Jurkat, Clone E6-1 (cell line): ENCODE measurements at places on chromosomes 1 and 21.
A peak's percentile ranks its signal among the peaks of the same experiment; 100 is the strongest.

DNA sequence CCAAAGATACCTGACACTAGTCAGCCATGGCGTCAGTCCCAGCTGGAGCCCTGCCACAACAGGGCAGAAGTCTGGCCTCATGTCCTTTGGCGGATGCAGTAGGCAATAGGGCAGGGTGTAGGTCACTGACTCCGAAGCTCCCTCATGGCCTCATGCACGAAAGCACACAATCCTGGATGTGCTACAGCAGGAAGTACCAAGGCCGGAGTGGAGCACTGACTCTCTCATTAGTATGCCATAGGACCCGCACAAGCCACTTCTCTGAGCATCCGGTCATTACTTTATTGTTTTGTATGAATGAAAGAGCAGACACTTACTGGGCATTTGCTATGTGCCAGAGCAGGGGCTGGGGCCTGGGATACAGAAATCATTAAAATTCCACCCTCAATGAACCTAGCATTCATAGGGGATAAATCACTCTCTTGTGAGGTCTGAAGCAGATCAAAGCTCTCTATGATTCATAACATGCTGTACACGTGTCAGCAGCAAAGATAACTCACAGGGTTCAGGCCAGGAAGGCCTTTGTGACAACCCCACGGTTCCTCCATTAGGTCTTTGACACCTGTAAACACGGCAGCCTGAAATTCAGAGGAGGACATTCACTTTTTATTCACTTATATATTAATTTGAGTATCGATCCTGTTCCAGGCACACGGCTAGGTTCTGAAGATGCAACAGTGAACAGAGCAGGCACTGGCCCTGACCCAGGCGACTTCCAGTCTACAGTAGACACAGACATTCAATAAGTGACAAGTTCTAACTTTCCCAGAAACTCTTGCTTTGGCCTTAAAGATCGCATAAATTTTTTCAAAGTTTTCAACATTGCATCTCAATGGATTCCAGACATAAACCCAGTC lies 357.9 kb upstream of the USP24 start:
- no peak for DNase-seq

DNA sequence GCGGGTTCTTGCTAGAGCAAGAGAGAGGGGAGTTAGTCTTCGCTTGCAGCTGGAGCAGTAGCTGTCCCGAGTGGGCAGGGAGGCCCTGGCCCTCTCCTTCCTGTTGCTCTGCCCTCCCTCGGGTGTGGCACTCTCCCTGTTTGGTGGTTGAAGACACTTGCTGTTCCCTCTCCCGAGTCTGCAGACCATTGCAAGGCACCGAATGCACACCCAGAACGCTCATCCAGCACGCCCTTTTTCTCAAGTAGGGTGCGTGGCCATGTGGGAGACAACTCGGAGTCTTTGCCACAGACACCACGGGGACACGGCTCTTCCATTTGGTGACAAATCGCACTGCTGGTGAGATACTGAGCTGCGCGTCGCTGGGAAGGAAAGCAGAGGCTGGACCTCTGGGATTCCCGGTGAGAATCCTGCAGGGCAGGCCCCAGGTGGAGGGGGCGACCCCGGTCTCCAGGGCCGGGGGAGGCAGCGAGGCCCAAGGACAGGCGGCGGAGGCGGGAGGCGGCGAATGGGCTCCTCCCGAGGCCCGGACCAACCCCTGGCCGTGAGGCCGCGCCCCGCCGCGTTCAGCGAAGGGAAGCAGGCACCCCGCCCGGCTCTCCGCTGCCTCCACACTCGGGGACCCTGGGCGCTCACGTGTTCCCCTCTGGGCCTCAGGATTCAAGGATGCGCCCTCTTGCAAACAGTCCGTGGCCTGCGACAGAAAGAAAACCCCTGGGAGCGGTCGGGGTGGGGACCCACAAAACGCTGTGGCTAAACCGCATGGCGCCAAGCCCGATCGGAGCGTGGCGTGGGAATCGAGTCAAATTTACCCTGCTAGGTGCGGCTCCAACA lies 10.4 kb upstream of the TMEM200B start:
- DNase-seq, result no peak

- DNase-seq, result peak; percentile 68
Measured at GRCh38 chr1:230273141-230273710, 152.9 kb downstream of the PGBD5 start.

DNA sequence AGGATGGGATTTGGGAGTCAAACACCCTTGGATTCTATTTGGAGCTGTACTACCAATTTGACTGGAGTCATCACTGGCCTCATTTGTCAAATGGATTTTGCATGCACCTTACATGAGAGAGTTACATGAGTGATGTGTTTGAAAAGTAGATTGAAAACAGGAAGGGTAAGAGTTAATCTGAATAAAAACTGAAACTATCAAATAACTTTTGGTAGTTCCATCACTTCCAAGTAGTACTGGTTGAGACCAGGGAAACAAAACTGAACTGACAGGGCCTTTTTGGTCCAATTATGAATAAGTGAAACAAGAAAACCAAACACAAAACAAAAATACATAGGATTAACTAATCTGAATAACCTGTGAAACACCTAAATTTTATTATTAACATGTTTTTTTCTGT lies 30.2 kb downstream of the NUCKS1 start:
- DNase-seq, result no peak

DNA sequence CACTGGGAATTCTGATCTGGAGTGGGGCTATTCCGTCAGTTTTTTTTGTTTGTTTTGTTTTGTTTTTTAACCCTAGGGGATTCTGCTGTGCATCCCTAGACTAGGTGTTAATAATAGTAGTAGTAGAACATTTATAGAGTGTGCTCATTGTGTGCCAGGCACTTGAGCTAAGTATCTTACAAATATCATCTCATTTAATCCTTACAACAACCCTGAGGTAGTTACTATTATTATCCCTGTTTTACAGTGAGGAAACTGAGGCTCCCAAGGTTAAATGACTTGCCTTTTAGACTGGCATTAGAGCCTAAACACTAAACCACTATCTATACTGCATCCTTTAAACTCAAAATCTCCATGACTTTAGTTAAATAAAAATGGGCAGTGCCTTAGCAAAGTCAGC lies 22.1 kb downstream of the TOR3A start:
- no peak for DNase-seq

DNA sequence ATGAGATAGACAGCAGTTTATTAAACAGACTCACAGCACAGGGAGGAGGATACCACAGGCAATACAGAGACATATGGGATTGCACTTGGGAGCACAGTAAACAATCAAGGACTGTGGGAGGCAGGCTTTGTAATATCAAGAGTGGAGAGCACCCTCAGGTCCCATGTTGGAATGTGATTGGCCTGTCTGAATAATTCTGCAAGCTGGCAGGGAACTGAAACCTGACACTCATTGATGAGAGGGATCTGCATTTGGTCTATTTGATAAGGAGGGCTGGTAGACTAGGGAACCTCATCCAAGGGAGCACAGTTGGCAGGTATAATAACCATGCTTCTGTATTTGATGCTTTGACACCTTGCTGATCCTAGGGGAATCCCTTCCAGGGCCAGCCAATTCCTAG lies 69.9 kb upstream of the PRMT6 start:
- no peak for DNase-seq

DNA sequence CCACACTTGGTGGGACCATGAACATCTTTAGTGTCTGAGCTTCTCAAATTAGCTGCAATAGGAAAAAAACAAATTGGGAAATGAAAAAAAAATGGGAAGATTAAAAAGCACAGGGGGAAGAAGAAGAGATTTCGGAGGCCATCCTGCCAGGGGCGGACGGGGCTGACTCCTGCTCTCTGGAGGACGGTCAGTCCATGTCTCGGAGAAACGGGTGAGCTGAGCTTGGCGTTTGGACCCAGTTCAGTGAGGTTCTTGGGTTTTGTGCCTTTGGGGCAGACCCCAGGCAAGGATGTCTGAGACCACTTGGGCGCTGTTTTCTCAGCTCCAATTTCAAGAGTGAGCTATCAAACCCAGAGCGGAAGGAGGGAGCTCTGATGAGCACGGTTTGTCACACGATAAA lies 123.9 kb downstream of the PRDM2 start:
- no peak for DNase-seq

- DNase-seq, result no peak
Measured at GRCh38 chr21:18382141-18382540, 21.4 kb downstream of the TMPRSS15 start.

DNA sequence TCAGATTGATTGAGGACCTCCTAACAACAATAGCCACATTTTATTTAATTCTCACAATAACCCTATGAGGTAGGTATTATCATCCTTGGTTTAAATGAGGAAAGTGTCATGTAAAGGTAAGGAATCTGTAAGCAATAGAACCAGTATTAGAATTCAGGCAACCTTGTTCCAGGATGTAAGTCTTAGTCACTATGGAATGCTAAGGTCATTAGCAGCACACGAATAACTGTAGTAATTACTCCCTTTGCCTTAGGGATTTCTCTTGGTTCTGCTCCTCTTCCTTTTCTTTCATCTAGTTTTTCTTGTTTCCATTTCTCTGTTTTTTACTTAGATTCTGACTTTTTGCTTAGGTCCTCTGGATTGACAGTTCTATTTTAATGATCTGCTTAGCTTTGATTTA lies 23.1 kb upstream of the ATP6V1G3 start:
- no peak for DNase-seq

GRCh38 chr1:245641384-245641783 lies 486.6 kb downstream of the KIF26B start:
- no peak for DNase-seq

- DNase-seq, result no peak
Measured at GRCh38 chr1:230792691-230793462, 45.7 kb downstream of the CAPN9 start.

DNA sequence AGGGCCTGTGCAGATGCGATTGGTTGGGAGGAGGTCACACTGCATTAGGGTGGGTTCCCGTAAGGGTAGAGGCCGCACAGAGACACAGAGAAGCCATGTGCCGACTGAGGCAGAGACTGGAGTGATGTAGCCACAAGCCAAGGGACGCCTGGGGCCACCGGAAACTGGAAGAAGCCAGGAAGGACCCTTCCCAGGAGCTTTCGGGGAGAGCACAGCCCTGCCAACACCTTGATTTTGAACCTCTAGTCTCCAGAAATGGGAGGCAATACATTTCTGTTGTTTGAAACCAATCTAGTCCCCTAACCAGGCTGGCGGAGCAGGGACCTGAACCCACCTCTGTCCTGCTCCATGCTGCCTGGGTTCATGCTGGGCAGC lies 10.8 kb downstream of the UBASH3A start:
- DNase-seq, result no peak

- DNase-seq, result no peak
Measured at GRCh38 chr1:8473121-8473875, 155.4 kb downstream of the SLC45A1 start.

DNA sequence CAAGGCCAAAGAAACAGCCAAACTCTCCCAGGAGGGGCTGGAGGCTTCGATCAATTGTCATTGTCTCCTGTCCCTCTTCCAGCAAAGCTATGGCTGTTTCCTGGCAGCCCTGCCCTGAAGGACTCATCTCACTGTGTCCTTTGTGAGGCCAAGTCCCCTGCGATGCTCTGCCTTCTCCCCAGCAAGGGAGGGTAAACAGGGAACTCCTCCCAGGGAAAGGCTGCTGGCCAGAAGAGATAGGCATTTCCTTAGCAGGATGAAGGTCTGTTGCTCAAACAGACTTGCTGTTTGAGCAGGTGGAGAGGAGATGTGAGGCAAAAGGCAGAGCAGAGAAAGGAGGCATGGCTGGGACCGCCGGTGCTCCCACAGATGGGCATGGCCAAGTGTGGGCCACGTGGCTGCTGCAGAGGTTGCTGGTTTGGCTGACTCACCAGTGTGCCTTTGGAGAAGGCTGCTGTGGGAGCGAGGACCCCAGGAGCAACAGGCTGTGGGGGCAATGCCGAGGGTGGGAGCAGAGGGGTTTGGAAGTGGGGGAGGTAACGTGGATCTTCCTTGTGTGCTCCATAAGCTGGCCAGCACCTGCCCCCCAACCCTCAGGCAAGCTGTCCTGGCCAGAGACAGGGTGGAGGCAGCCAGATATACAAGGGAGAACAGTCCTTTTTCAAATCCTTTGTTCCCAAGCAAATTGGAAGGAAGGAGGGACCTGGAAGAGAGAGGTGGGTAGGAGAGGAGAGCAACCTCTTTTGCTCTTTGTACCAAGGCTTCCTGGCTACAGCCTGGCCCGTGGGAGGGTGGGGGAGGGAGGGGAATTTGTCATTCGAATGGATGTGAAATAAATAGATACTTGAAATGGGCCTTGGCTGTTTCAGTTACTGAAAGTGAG lies 449.8 kb downstream of the SIPA1L2 start:
- DNase-seq, result no peak

DNA sequence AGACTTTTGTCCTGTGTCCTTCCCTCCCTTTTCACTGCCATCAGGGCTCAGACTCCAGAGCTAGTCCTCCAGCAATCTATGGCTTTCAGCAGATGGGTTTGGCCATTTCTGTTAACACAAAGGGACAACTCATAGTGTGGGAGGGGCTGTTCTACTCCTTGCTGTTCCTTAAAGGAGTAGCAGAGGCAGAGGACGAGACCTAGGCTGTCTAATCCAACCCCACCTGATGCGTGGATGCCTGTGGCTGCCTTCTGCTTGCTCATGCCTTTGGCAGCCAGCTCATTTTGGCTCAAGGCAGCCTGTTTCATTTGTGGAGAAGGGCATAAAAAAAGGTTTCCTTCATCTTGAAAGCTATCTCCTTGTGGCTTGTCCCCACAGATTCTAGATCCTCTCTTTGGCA lies 27.0 kb downstream of the MFSD2A start:
- DNase-seq, result no peak

DNA sequence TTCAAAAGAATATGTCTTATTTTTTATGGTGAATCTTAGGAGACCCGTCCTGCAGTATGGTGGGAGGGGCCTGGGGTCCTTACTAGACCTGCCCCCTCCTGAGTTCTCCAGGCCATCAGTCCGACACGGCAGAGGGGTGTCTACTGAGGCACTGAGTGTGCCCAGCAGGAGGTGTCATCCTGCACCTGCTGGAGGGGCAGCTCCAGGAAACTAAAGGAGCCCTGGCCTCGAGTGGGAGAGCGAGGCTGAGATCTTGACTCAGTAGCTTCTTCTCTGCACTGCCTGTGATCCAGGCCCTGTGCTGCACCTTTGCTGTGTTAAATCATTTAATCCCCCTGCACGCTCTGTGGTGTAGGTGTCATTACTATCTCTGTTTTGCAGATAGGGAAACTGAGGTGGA lies 587.7 kb downstream of the PTPRU start:
- no peak for DNase-seq

- no peak for DNase-seq
Measured at GRCh38 chr1:200228081-200228480, 181.8 kb downstream of the ZNF281 start.

- no peak for DNase-seq
Measured at GRCh38 chr21:43817157-43818086, 28.0 kb downstream of the RRP1 start.

GRCh38 chr1:118985640-118986554 lies 2.2 kb downstream of the TBX15 start:
- DNase-seq, result no peak

GRCh38 chr21:38173276-38174035 lies 83.3 kb upstream of the KCNJ15 start:
- no peak for DNase-seq

DNA sequence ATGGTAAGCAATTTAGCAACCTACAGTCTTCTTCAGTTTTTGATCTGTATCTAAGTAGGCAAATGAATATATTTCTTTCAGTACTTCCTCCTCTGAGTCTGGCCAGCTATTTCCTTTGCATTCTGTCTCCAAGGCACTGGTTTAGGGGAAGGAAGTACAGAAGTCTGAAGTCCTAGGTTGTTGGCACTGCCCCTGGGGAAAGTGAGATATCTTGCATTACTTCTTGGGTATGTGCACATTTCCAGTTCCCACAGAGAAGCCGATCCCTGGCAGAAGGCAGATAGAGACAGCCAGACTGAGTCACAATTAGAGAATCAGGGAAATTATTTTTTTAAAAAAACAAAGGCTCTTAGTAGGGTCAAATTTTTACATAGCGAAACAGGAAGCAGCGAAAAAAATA lies 98.8 kb downstream of the RASAL2 start:
- DNase-seq, result no peak
